ENCODE measurements at places on chromosomes 6 and 20. TPM values are rescaled to one million over a fixed set of nuclear protein-coding genes. Genes with fewer than 3 reads are reported as not detected.

TREML1 gene
- not detected for total RNA-seq

GPR6 gene
- total RNA-seq = not detected

NRSN2 gene
- total RNA-seq = 14.6 TPM

COL10A1 gene
- 0.52 TPM for total RNA-seq

ZSWIM1 gene
- 3.1 TPM for total RNA-seq

HSPA1A gene
- total RNA-seq = 133 TPM

MUC21 gene
- not detected for total RNA-seq

OTOR gene
- total RNA-seq = not detected

RHAG gene
- 1.6 TPM for total RNA-seq

ZBTB9 gene
- total RNA-seq = 11.0 TPM

RAET1L gene
- total RNA-seq = not detected

TCEA2 gene
- 8.4 TPM for total RNA-seq

PLCB4 gene
- total RNA-seq = 6.3 TPM

PAK5 gene
- under 0.01 TPM for total RNA-seq

SLC22A3 gene
- total RNA-seq = 8.4 TPM

EEF1A2 gene
- 255 TPM for total RNA-seq

TRIM10 gene
- 2.1 TPM for total RNA-seq

DEFB132 gene
- total RNA-seq = not detected
